Thyroid gland (tissue), 4 donors: ENCODE measurements at places on chromosomes 7 and 10. TPM values are rescaled to one million over a fixed set of nuclear protein-coding genes. Genes with fewer than 3 reads are reported as not detected.

GRCh38 chr10:10919976-10920375, 97.7 kb upstream of the CELF2 start:
- H3K4me1 ChIP-seq, result no peaks in the 10 kb centered on the region
- DNase-seq, result no peak
- H3K27me3 ChIP-seq, result no peaks in the 10 kb centered on the region
- no peaks in the 10 kb centered on the region for H3K36me3 ChIP-seq

DNA sequence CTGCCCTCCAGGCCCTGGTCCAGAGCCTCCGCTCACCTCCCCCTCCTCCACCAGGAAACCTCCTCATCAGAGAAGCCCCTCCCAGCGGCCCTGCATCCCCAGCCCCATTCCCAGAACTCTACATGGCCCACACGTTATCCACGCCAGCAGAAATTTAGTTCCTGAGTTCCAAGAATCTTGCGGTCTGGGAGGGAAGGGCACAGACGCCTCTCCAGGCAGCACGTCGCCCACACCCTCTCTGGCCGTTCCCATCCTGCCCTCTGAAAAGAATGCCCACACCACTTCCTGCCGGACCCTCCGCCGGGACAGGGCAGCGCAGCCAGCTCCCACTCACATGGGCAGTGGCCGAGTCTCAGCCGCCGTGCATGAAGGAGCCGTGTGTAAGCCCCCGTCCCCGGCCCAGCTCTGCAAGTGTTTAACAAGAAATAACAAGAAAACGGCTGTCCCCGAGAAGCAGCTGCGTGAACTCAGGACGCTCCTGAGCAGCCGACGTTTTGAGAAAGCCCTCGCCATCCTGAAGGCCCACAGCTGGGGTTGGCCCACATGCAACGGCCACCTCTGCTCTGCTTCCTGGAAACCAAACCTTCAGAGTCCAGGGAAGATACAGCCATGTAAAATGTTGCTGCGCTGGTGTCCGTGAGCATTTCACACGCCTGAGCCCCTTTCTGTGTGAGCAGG, 17.4 kb downstream of the ADGRA1 start:
- no peaks in the 10 kb centered on the region for H3K27me3 ChIP-seq
- no peaks in the 10 kb centered on the region for H3K4me1 ChIP-seq

- no peak overlapping the region for H3K4me3 ChIP-seq
- H3K36me3 ChIP-seq, result no peaks in the 10 kb centered on the region
- no peak for DNase-seq
- H3K27me3 ChIP-seq, result no peaks in the 10 kb centered on the region
- H3K4me1 ChIP-seq, result peaks cover 26% of the 10 kb centered on the region
- no peak overlapping the region for H3K27ac ChIP-seq
Measured at GRCh38 chr7:7569081-7569527, 2.4 kb downstream of the MIOS start.

- DNase-seq, result no peak
- no peaks in the 10 kb centered on the region for H3K27me3 ChIP-seq
- H3K36me3 ChIP-seq, result no peaks in the 10 kb centered on the region
Measured at GRCh38 chr10:5481121-5481520, 18.2 kb downstream of the CALML5 start.

DNA sequence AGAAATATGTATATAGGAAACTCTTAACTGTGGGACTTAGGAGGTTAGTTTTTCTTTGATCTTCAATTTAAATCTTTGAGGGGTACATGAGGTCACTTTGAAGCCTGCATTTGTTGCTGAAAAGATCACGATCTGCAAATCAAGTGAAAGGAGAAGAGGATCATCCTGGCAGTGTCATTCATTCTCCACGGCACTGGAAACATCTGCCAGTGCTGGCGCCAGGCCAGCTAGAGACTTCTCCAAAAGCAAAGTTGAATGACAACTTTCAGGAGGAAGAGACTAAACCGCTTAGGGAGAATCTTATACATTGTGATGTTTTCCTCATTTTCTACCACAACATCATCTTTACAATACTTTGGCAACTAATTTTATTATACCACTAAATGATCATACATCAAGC, 42.5 kb downstream of the MRC1 start:
- no peaks in the 10 kb centered on the region for H3K27me3 ChIP-seq
- H3K27ac ChIP-seq, result no peak overlapping the region
- no peaks in the 10 kb centered on the region for H3K36me3 ChIP-seq
- no peak overlapping the region for H3K4me3 ChIP-seq
- no peaks in the 10 kb centered on the region for H3K4me1 ChIP-seq

GRCh38 chr10:89301721-89302445, at the start of gene IFIT2:
TSS of gene IFIT2 (plus strand) at chr10:89302046. CDS start at chr10:89302124, 78 bp downstream.
- peak within 1 kb of the TSS; percentile 88 for H3K27ac ChIP-seq
- H3K27me3 ChIP-seq, result no peaks in the 10 kb centered on the region
- DNase-seq, result peak; percentile 37
- H3K4me1 ChIP-seq, result peaks cover 17% of the 10 kb centered on the region

DNA sequence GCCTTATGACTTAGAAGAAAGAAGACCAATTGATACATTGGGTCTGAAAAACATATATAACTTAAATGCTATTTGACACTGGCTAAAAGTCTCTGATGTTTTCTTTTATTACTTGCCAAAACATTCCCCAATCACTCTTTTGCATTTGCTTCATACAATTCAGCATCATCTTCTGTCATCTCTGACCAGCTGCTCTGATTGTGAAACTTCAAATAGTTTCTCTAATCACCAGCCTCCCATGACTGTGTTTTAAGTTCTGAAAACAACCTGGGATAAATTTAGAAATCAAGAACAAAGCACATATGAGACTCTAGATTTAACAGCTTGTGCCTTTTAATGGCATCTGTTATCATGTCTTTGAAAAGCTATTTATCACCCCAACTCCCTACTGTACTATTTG, 208.4 kb upstream of the KCND2 start:
- no peak for DNase-seq
- H3K36me3 ChIP-seq, result no peaks in the 10 kb centered on the region
- no peaks in the 10 kb centered on the region for H3K27me3 ChIP-seq
- no peak overlapping the region for H3K4me3 ChIP-seq
- no peaks in the 10 kb centered on the region for H3K4me1 ChIP-seq
- no peak overlapping the region for H3K27ac ChIP-seq

- H3K36me3 ChIP-seq, result no peaks in the 10 kb centered on the region
- H3K27me3 ChIP-seq, result no peaks in the 10 kb centered on the region
- no peak overlapping the region for H3K4me3 ChIP-seq
- H3K4me1 ChIP-seq, result no peaks in the 10 kb centered on the region
Measured at GRCh38 chr7:75820688-75821087, 7.1 kb upstream of the CCL24 start.

- H3K27ac ChIP-seq, result no peak overlapping the region
- H3K4me3 ChIP-seq, result no peak overlapping the region
- no peaks in the 10 kb centered on the region for H3K4me1 ChIP-seq
- no peaks in the 10 kb centered on the region for H3K27me3 ChIP-seq
Measured at GRCh38 chr7:50411332-50411731, 38.8 kb downstream of the FIGNL1 start.

DNA sequence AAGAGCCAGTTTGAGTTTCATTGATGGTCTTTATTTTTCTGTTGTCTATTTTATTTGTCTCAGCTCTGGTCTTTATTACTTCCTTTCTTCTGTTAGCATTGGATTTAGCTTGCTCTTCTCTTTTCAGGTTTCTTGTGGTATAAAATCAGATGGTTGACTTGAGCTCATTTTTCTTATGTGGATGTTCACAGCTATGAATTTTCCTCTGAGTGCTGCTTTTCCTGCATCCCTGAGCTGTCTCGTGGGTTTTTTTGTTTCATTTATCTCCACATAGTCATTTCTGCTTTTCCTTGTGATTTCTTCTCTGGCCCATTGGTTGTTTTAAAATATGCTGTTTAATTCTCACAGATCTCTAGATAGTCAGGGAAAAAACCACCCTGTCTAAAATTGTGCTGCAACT, 19.7 kb downstream of the ADGRA1 start:
- no peaks in the 10 kb centered on the region for H3K4me1 ChIP-seq
- H3K36me3 ChIP-seq, result no peaks in the 10 kb centered on the region
- no peak for DNase-seq
- H3K27me3 ChIP-seq, result no peaks in the 10 kb centered on the region
- no peak overlapping the region for H3K4me3 ChIP-seq

DNA sequence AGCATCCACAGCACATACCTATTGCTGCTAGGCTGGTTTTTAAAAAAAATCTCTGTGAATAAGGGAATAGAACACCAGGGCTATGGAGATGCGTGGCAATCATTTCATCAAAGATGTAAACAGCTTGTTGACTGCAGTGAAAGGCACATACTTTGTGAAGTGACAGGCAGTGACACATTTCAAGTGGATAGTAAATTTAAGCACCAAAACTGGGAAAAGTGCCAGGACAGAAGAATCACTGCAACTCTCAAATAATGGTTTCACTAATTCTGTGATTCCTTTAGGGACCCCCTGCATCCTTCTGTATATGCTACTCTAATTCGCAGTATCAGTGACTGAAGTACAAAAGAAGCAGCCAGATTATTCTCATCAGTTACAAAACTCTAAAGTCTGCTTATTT, 145.2 kb upstream of the KLF14 start:
- H3K4me3 ChIP-seq, result no peak overlapping the region
- no peak for DNase-seq
- H3K36me3 ChIP-seq, result peaks cover 19% of the 10 kb centered on the region
- H3K4me1 ChIP-seq, result peaks cover 75% of the 10 kb centered on the region

GRCh38 chr10:132478341-132479023, 59.1 kb upstream of the INPP5A start:
- DNase-seq, result no peak
- H3K4me1 ChIP-seq, result peaks cover 4% of the 10 kb centered on the region
- H3K4me3 ChIP-seq, result no peak overlapping the region

DNA sequence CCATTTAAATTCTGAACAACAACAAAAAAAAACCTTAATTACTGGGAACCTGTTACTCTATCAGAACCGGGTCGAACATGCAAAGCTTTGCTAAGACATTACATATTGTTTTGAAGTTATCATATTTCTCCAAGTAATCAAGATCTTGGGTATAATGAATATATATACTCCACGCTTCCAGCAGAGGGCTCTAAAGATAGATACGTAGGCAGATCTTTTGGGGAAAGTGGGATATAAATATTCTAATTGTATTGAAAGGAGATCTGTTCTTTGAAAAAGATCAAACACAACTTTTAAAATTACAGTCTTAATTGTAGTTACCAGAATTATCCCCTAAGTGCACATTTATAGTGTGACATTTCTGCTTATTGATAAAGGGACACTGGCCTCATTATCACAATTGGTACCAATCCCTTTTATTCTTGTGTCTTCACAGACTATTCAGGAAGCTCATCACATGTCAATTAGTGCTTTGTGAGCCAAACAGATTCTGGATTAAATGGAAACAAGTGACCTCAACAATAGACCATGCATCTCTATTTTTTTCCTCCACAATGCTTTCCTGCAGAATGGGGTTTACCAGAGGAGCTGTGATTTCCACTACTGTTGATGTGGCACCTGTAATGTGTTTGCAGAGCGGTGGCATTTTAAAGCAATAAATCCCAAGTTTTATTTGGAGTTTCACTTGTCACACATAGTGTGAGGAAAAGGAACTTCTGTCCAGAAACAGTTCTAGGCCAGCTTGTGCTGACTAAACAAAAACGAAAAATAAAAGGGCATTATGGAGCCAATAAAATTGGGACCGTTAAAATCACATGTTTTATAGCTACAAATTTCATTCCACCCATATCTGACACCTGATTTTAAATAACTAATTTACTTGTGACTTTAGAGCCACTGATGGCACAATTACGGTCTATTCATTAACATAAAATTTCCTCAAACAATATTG, 122.4 kb downstream of the CTTNBP2 start:
- no peak for DNase-seq
- H3K4me3 ChIP-seq, result no peak overlapping the region
- H3K27me3 ChIP-seq, result no peaks in the 10 kb centered on the region

DNA sequence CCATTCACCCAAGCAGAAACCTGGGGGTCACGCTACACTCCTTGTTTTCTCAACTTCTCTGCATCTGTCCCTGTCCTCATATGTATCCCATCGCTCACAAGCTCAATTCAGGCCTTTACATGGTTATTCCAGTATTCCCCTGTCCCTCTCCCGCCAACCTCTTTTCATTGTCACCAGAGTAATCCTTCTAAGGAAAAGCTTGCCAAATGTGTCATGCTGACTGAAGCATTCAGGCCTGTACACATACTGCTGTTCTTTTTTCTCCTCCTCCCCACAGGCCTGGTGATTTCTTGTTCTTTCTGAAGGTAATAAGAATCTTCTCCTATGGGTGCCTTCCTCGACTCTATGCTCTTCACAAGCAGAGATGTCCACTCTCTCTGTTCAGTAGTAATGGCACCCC, 282.2 kb downstream of the PHTF2 start:
- DNase-seq, result no peak
- no peaks in the 10 kb centered on the region for H3K27me3 ChIP-seq
- no peak overlapping the region for H3K27ac ChIP-seq
- no peaks in the 10 kb centered on the region for H3K4me1 ChIP-seq
- H3K4me3 ChIP-seq, result no peak overlapping the region

DNA sequence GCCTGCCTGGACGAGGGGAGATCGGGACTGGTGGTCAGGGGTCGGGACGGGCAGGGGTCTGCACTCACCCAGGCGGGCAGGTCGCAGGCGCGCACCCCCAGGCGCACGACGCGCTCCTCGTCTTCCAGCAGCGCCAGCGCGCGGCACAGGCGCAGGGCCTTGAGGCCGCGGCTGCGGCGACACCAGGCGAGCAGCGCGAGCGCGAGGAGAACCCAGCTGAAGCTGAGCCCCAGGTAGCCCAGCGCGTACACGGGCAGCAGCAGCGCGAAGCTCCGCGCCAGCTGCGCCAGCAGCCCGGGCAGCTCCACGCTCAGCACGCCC, 328 bp downstream of the ESYT2 start:
- no peaks in the 10 kb centered on the region for H3K36me3 ChIP-seq
- H3K27me3 ChIP-seq, result no peaks in the 10 kb centered on the region
- peak; percentile 71 for DNase-seq
- H3K4me1 ChIP-seq, result peaks cover 18% of the 10 kb centered on the region

GRCh38 chr10:50511492-50512213, 112.1 kb downstream of the SGMS1 start:
- no peak overlapping the region for H3K27ac ChIP-seq
- DNase-seq, result no peak
- no peaks in the 10 kb centered on the region for H3K27me3 ChIP-seq
- no peak overlapping the region for H3K4me3 ChIP-seq
- H3K4me1 ChIP-seq, result peaks cover 25% of the 10 kb centered on the region
- no peaks in the 10 kb centered on the region for H3K36me3 ChIP-seq

Gene MRC1
- 47.6 TPM for total RNA-seq

Gene GRM3
- not detected for total RNA-seq

Gene PPP1R17
- total RNA-seq, result not detected

Gene IGF2BP3
- 5.0 TPM for total RNA-seq

Gene LBX1
- not detected for total RNA-seq

Gene ADAP1
- total RNA-seq, result 11.7 TPM

Gene SUGCT
- total RNA-seq, result 3.1 TPM

Gene PIK3AP1
- 10.3 TPM for total RNA-seq

Gene FEZF1
- total RNA-seq, result not detected

Gene SCART1
- 3.8 TPM for total RNA-seq
